ENCODE measurements at places on chromosomes 5 and 9. TPM values are rescaled to one million over a fixed set of nuclear protein-coding genes. Genes with fewer than 3 reads are reported as not detected.

DNA sequence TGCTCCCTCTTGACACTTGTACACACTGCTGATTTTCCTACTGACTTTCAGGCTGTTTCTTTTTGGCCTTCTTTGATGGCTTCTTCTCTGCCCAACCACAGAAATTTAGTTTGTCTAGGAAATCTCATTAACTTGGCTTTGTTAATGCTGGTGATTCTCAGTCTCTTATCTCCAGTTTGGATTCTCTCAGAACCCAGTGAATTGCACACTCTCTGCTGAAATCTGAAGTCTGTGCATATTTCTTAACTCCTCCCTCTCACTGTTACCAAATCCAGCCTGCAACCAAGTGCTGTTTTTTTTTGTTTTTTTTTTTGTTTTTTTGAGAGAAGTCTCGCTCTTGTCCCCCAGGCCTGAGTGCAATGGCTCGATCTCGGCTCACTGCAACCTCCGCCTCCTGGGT, 117.2 kb downstream of the CDC42SE2 start:
- DNase-seq: no peak

BRD3OS gene
- total RNA-seq: 4.9 TPM

DNA sequence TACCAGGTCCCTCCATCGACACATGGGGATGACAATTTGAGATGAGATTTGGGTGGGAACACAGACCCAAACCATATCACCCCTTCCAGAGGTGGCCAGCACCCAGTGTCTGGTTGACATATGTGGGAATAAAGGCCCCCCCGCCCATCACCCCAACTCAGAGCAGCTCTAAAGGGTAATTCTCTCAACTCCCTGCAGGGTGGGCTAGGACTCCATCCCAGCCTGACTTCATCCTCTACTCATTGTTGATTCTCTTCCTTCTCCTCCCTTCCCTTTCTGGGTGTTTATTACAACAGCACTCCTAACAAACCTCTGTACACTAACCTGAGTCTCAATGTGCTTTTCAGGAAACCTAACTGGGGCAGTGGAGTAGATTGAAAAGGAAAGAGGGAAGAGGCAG, 339.9 kb downstream of the ACTL7B start:
- no peak for DNase-seq

GRCh38 chr9:73079326-73079725, 72.3 kb upstream of the ANXA1 start:
- no peak for DNase-seq

DNA sequence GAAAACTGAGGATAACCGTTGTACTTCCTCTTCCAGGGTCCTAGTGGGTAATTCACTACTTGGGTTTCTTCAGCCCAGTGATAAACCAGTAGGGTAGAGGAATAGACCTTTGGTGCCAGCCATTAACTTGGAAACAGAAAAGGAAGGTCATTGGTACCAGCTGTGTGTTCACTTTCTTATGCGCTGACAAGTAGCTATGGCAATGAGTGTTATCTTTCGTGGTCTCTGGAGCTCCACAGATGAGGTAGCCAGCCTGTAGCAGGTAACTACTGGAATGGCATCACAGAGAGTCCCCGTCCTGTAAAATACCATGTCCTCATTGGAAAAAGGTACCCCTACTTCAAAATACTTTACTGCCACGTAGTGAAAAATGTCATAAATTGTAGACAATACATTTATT, 2.3 kb downstream of the UHRF2 start:
- DNase-seq: no peak

ADAMTSL2 gene
- 8.1 TPM for total RNA-seq

GRCh38 chr5:17259630-17260257, 42.3 kb downstream of the BASP1 start:
- no peak for DNase-seq

PLAC8L1 gene
- not detected for total RNA-seq

- no peak for DNase-seq
Observed at GRCh38 chr5:143359869-143360268, 43.6 kb downstream of the NR3C1 start.

CATSPER3 gene
- 0.32 TPM for total RNA-seq

GRCh38 chr9:110918316-110919049, 119.8 kb downstream of the LPAR1 start:
- no peak for DNase-seq

SLC25A51 gene
- total RNA-seq: 20.0 TPM

PCDHA9 gene
- not detected for total RNA-seq

DNA sequence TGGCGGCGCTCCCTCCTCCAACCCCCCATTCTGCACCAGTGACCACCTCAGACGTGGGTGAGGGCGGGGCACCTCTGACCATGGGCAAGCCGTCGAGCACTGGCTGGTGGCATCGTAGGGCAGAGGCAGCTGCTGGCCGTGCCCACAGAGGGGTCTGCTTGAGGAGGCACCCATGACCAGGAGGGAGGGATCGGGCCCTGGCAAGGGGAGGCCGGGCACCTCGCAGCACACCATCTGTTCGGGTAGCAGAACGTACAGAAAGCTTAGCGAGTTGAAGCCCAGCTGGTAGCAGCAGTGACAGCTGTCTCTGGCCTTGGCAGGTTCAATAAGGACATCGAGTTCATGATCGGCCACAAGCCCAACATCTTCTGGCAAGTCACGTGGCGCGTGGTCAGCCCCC, 4.3 kb upstream of the SLC6A18 start:
- no peak for DNase-seq

LIX1 gene
- not detected for total RNA-seq

GRCh38 chr9:83937861-83938455, 16.7 kb upstream of the KIF27 start:
- DNase-seq: no peak

DNA sequence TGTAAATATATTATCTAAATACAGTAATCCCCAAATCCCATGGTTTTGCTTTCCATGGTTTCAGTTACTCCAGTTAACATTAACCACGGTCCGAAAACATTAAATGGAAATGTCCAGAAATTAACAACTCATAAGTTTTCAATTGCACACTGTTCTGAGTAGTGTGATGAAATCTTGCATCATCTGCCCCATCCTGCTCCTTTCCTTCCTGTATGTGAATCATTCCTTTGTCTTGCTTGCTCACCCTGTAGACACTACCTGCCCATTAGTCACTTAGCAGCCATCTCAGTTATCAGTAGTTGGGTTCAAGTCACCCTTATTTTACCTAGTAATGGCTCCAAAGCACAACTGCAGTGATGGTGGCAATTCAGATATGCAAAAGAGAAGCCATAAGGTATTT, 1568.5 kb upstream of the WWC1 start:
- no peak for DNase-seq

- peak; percentile 40 for DNase-seq
Observed at GRCh38 chr9:136141682-136142413, 23.2 kb upstream of the TMEM250 start.

OMD gene
- 4.2 TPM for total RNA-seq

GRCh38 chr5:171797543-171797942, 11.9 kb downstream of the SMIM23 start:
- no peak for DNase-seq

CER1 gene
- total RNA-seq: not detected

CYLC2 gene
- not detected for total RNA-seq

DNA sequence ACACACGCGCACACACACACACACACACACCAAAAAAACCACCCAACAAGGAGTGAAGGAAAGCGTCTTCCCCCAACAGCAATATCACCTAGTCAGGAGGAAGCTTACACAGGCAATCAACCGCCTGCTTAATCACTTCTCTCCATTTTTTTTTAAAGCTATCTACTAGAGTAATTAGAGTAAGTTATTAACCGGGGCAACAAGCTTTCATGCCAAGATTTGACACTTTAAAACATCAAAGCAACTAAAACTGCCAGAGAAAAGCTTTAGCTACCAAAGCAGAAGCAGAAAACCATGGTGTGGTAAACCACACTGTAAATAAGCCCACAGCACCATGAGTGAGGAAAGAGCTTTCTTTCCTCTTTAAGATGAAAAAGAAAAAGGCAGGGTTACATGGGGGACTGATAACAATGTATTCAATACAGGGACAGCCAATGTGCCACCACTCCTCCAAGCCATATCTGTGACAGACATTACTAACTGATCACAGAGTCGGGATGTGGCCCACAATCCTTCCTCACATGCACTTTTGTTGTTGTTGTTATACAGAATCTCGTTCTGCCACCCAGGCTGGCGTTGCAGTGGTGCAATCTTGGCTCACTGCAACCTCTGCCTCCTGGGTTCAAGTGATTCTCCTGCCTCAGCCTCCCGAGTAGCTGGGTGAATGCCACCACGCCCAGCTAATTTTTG, 282.1 kb downstream of the CRB2 start:
- peak; percentile 26 for DNase-seq

- DNase-seq: peak; percentile 46
Observed at GRCh38 chr9:105901514-105902109, 207.3 kb downstream of the TMEM38B start.

ENTPD8 gene
- total RNA-seq: not detected

INSYN2B gene
- 0.30 TPM for total RNA-seq

PIP5K1B gene
- 62.8 TPM for total RNA-seq

- no peak for DNase-seq
Observed at GRCh38 chr5:59301727-59302126, 591.8 kb downstream of the PDE4D start.

SLC12A2 gene
- 11.6 TPM for total RNA-seq

GRCh38 chr5:36160617-36161016, 8.7 kb downstream of the SKP2 start:
- DNase-seq: no peak

TEX48 gene
- not detected for total RNA-seq

GRCh38 chr9:101569741-101570501, 24.8 kb downstream of the PPP3R2 start:
- no peak for DNase-seq

GRCh38 chr9:134437403-134438194, 111.3 kb downstream of the RXRA start:
- DNase-seq: no peak

TMEM174 gene
- total RNA-seq: not detected

- no peak for DNase-seq
Observed at GRCh38 chr5:5615569-5615968, 193.1 kb downstream of the ICE1 start.

PDE4D gene
- total RNA-seq: 30.2 TPM

SAXO1 gene
- not detected for total RNA-seq

- DNase-seq: no peak
Observed at GRCh38 chr5:15539951-15540350, 40.0 kb downstream of the FBXL7 start.

- DNase-seq: peak; percentile 90
Observed at GRCh38 chr5:124649491-124650146, 96.8 kb downstream of the ZNF608 start.

DNA sequence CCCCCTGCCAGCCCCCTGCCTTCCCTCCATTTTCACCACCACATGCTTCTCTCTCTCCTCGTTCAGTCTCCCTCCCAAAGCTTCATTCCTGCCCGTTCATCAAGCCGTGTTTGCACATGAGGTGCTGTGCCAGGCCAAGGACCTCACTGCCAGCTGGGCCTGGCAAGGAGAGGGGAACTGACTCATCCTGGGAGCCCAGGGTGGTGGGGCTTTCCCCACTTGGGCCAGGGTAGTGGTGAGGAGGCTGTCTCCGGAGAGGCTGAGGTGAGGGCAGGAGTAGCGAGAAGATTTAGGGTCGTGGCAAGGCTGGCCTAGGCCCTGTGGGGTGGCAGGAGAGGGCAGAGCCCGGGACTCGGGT, 30.4 kb upstream of the NOTCH1 start:
- DNase-seq: peak; percentile 70

DNA sequence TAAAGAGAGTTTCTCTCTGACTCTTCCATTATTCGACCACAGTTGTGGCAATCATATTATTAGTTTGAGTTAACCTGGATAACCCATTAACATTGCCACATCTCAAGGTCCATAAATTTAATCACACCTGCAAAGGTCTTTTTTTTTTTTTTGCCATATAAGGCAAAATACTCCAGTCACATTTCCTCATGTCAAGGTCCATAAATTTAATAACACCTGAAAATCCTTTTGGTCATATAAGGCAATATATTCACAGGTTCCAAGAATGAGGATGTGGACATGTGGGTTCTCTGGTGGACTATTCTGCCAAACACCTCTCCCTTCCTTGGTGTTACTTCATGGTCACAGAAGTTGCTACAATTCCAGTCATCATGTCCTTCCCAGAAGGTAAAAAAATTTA, 213.5 kb upstream of the COX7C start:
- no peak for DNase-seq

GFPT2 gene
- total RNA-seq: 13.3 TPM

SPATA31C1 gene
- total RNA-seq: not detected

C9 gene
- total RNA-seq: not detected

DNA sequence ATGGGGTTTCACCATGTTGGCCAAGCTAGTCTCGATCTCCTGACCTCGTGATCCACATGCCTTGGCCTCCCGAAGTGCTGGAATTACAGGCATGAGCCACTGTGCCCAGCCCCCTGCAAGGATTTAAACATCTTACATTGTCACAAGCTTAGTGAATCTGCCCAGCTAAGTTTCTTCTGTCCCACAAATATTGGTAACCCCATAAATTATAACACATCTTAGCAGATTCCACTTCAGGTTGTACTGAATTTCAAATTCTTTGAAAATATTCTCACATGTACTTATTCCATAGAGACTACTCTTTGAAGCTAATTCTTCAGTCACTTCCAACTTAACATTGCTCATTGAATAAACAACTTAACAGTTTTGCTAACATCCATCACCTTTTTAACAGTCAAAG, 13.4 kb upstream of the AFF4 start:
- no peak for DNase-seq

SPAG8 gene
- 1.8 TPM for total RNA-seq

DNA sequence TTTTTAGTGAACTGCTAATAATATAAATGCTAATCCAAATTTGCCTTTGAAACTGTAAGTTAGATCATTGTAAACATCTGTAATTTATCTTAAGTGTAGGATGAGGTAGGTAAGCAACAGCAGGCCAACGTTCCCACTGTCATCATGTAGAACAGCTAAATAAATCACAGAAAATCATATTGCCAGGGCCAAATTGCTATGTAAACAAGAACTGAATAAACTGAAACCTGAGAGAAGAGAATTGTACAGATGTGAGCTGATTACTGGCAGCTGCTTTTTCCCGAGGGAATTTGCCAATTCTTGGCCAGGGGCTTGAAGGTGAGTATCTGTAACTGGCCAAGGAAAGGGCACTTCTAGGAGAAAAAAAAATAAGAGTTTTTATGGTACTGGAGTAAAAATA, 97.6 kb downstream of the CDH10 start:
- no peak for DNase-seq

IFNA2 gene
- total RNA-seq: not detected

DNA sequence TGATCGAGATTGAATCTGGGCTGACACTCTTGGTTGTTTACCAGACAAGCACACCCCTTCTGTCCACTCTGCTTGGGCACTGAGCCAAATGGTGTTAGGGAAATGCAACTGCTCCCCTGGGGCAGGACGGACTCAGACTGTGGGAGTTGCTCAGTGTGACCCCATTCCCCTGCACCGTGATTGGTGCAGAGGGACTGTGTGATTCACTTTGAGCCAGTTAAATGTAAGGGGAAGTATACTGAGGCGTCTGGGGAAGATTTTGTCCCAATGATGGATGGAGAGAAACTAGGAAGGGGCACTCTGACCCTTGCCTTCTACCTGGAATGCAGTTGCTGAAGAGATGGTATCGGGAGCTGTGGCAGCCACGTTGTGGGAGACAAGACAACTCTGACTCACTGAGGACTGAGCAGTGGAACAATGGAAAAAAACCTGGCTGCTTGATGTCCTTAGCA, 196.0 kb upstream of the ANKRD55 start:
- peak; percentile 56 for DNase-seq

FGF1 gene
- total RNA-seq: 42.7 TPM
